ENCODE measurements at places on chromosomes 1 and 21.

- no peak for DNase-seq
These were observed 54.9 kb upstream of the NBPF3 start for GRCh38 chr1:21385022-21385421.

GRCh38 chr1:203990118-203990517 lies 82.8 kb upstream of the SOX13 start:
- no peak for DNase-seq

DNA sequence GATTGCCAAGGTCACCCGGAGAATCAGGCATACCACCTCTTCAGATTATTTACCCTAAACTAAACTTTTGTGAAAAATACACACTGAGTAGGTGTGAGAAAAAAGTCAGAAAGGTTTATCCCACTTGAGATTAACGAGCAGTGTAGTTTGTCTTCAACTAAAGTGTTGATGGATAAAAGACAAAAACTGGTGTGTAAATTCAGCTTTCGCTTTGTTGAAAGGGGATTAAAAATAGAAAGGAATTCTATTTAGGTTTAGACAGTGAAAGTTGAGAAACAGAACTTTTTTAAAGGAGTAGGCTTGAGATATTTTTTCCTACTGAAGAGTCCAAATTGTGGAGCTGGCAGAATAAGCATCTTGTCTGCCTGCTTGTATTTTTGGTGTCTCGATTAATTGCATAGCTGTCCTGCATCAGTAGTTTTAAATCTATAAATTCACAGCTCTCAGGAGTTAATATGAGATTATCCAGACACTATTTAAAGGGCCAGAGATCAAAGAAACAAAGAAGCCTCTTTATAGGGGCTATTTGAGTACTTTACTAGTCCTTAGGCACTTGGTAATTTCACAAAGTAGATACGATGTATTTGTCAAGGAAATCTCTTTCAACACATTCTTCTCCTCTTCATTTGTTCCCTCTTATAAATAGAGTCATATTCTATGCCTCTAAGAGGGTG lies 46.7 kb upstream of the RABGAP1L start:
- DNase-seq, result no peak

DNA sequence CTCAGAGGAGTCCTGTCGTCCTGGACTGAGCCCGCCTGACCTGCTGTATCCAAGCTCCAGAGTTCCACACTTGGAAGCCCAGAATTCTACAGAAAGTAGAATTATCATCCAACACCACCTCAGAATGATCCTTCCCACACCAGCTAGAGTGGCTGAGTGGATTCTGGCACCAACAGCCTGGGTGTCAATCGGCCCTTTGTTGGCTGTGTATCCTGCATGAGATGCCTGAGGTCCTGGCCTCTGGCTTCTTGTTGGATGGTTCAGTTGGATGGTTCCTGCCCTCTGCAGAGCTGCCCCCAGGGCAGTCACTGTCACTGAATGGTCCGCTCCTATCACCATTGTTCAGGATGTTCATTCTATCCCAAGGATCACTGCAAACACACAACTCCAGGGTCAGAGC lies 49.8 kb downstream of the PGBD5 start:
- DNase-seq, result no peak

DNA sequence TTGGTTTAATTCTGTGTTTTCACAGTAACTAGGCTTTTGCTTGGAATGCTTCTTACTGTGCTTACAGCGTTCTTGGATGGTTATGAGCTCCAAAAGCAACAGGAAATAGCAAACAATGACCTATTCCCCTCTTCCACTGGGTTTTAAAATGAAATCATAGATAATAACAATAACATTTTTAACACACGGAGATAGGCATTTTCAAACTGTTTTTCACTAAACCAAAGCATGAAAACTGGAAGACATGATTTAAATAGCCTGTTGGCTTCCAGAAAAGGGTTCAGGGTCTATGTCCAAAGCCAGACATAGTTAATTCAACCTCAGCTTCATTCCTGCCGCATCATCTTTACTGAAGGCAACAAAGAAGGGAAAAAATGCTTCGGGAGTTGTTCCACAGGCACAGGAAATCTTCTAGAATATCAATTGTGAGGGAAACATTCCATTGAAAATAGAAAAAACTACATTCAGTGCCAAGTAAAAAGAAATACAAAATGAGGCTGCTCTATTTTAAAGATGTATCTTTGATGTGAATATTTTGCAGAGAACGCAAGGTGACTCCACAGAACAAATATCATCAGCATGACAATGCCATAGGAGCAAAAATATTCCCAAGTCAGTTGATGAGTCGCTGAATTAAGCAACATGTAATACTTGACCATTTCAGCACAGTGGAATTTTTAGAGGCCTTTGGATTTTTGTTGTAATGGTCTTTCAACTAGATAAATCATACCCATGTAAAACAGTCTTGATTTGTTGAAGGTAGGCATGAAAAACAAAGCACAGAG lies 80.7 kb downstream of the NID1 start:
- peak; percentile 83 for DNase-seq

DNA sequence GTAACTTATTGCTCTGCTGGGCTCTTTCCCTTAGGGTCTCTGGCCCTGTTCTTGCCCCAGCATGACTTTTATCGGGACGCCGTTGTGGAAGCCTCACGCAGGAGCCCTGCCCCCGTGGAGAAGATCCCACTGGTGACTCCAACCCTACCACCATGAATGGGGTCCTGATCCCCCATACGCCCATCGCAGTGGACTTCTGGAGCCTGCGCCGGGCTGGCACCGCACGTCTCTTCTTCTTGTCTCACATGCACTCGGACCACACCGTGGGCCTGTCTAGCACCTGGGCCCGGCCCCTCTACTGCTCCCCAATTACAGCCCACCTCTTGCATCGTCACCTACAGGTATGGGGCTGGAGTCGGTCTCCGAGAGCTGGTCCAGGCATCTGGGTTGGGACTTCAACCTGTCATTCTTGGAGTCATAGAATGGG lies 322 bp downstream of the DCLRE1B start:
- DNase-seq, result no peak

DNA sequence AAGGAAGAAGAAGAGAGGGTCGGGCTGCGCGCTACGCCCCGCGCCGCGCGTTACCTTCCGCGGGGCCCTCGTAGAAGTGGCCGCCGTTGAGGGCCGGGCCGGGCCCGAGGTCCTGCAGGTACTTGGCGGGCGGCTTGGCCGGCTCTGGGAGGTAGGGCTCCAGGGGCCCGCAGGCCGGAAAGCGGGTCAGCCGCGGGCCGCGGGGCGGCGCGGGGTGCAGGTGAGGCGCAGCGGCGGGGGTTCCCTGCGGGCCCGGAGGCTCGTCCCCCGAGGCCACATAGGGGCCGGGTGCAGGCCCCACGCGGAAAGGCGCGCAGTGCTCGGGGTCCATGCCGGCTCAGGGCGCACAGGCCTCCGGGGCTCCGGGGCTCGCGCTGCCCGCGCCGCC lies 196 bp downstream of the ALX3 start:
- peak; percentile 39 for DNase-seq

DNA sequence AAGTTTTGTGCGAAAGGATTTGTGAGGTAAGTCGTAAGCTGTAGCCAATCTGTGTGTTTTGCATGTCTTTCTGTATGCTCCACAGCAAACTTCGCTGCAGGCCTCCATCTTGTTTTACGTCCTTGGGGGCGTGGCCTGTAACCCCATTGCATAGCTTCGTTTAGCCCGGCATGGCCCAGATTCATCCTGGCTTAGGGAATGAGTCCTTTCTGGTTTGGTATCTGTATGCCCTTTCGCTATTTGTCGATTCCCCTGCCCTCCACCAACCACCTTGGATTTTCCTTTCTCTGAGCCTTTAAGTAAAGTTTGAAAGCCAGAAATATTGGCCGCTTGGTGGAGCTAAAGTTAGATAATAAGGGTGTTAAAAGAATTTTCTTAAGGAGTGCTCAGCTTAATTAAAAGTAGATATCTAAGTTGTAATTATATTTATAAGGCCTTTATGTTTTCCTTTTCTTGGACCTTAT lies 1.1 kb downstream of the THEM4 start:
- no peak for DNase-seq

GRCh38 chr1:234870020-234870981 lies 258.3 kb downstream of the TOMM20 start:
- DNase-seq, result no peak

DNA sequence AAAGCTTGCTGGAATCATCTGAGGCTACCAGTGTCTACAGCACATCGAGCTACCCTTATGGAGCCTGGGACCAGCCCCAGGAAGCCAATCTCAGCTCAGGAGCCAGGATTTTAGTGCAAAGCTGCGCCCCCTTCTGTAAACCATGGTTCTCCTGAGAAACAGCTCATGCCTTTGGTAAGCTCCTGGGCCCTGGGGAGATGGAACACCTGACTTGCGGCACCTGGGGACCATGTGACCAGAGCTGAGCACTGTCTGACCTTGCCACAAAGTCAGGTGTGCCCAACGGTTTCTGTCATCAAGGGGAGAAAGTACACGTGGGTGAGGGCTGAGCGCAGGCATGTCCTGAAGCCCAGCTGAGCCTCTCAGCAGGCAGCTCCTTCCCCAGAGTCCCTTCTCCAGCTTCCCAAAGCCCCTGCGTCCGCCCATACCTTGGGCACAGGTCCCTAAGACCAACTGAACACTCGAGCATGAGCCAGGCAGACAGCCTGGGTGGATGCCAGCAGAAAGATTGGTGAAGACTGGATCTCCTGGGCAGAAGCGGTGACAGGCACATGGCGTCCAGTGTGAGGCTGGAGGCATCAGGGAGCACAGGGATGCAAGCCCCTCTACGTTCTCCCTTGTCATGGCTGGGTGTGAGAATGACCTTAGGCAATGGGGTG lies 57.9 kb upstream of the TENT5B start:
- DNase-seq, result no peak

DNA sequence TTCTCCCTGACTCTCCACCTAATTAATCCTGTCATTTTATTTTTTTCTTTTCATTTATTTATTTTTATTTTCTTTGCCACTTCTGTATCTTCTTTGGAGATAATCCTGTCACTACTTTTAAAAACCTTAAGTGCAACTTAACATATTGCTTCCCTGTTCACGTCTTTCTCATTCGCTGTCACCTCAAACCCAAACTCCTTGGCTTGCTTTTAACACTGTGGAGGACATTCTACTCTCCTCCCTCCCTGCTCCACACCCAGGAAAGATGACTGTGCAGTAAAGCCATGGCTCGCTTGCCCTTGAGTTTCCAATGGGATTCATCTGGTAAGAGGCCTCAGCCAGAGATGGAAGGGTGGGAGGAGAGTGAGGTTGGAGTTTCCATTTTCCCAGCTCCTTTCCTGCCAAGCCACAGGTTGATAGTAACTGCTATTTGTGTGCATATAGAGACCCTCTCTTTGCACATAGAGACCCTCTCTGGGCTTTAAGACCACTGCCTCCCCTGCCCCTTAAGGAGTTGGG lies 6.4 kb upstream of the BRWD1 start:
- DNase-seq, result no peak

DNA sequence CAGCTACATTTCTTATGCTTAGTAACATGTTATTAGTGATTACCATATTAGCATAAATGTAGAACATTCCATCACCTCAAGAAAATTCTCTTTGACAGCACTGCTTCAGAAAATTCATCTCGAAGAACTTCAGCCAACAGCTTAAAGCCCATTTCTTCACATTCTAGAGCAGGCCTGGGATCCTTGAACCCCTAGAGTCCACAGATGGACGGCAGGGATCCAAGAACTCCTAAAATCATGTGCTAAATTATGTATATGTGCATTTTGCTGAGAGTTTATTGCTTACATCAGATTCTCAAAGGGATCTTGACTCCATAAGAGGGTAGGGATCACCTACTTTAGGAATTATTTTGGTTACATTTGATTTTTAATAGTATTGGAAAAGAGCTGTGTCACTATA lies 76.2 kb upstream of the TEKT2 start:
- DNase-seq, result no peak

DNA sequence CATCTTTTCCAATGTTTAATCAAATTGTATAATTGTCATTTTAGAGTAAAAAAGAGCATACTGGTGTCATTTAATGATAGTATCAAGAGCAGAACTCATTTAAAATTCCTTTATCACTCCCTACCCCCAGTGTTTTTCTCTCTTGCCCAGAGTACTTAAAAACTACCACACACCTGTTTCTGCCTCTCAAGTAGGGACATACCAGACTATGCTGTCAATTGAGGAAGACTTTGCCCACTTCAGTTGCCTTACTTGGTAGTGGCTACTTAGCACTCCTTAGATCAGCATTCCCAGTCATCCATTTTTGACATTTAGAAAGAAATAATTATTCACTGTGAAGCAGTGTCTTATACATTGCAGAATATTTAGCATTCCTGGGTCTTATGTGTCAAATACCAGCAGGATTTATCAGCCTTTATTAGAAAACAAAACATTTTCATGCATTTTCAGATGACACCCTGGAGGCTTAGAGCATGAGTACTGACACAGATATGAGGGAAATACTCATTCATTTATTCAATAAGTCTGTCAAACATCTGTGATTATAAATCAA lies 127.5 kb upstream of the RGS1 start:
- peak; percentile 8 for DNase-seq

- no peak for DNase-seq
These were observed 37.5 kb downstream of the QSOX1 start for GRCh38 chr1:180192172-180192571.

DNA sequence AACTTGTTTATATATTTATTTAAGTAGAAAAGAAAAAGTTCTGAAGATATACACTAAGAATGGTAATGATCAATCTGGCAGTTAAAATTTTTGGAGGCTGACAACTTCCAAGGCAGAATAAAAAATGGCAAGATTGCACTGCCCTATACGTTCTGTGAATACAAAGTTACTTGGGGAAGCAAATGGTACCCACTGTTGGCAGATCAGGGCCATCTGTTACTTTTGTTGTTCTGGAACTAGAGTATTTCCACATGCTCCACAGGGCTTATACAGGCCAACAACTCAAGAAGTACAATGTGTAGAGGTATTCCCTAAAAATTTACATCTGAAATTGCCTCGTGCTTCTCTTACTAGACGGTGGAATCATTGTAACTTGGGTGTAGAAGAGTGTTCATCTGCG lies 53.2 kb downstream of the AHCTF1 start:
- DNase-seq, result no peak

DNA sequence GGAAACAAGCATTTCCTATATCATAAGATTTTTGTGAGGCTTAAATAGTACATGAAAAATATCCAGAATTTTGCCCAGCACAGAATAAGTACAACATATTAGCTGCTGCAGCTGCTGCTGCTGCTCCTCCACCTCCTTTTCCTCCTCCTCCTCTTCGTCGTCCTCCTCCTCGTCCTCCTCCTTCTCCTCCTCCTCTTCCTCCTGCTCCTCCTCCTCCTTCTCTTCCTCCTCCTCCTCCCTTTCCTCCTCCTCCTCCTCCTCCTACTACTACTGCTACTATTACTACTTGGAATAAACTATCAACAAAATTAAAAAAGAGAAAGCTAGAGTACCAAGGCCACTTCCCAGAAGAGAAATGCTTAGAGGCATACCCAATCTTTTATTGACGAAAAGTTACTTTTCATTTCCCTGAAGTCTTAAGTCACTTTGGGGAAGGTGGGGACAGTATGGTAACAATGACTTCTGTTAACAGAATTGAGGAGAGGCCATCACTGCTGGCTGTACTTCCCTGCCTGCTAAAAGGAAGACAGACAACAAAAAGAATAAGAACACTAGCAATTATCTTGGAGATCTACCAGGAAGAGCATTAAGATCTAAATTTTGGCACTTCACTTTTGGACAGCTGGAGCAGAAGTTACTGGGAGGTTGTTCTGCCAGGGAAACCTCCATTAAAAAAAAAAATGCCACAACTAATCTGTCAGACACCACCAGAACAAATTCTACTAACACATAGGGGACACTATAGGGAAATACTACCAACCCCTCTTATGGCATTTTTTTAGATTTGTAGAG lies 7.1 kb downstream of the DENND1B start:
- no peak for DNase-seq

GRCh38 chr21:41598561-41599431 lies 90.8 kb upstream of the TMPRSS2 start:
- no peak for DNase-seq

All from adipocyte (in vitro differentiated cells).